Mucosa of gallbladder (tissue), 1 donor: ENCODE measurements at places on chromosomes 11 and 22.

DNA sequence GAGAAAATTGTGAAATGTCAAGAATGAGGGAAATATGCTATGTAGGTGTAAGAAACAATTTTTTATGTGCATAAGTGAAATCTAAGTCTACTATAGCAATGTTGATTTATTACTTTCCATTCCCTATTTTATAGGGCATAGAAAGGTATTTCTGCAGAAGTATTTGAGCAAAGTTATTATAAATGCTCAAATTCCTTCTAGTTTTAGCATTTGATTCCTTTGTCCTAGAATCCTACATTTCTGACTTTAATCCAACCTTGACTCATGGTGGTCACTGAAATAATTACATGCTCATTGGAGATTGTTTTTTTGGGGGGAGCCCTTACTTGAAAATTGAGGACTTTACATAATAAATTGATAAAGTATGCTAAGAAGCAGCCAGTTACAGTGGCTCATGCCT lies 716.6 kb upstream of the LUZP2 start:
- no peak for DNase-seq

DNA sequence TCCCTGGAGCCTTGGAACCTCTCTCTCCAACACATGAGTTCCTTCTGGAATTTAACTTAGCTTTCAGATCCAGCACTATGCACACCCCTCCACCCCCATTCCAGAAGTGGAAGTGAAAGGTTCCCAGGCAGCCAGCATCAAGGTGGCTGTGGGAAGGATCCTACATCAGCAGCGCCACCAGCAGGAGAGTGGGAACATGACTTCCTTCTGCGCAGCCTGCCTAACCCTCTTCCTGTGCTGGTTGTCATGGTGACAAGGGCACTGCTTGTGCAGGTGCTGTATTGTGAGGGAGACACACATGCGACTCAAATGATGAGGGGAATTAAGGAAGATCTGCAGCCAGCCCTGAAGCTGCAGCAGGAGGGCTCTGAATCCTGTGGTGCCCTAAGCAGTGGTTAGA lies 904.5 kb upstream of the API5 start:
- DNase-seq: peak; percentile 18

GRCh38 chr11:100684101-100685065 lies 2.7 kb upstream of the ARHGAP42 start:
- no peak for DNase-seq

GRCh38 chr22:20866736-20867135 lies 7.9 kb downstream of the SNAP29 start:
- DNase-seq: no peak

- DNase-seq: no peak
These were observed 70.1 kb downstream of the MICAL2 start for GRCh38 chr11:12180257-12181205.

DNA sequence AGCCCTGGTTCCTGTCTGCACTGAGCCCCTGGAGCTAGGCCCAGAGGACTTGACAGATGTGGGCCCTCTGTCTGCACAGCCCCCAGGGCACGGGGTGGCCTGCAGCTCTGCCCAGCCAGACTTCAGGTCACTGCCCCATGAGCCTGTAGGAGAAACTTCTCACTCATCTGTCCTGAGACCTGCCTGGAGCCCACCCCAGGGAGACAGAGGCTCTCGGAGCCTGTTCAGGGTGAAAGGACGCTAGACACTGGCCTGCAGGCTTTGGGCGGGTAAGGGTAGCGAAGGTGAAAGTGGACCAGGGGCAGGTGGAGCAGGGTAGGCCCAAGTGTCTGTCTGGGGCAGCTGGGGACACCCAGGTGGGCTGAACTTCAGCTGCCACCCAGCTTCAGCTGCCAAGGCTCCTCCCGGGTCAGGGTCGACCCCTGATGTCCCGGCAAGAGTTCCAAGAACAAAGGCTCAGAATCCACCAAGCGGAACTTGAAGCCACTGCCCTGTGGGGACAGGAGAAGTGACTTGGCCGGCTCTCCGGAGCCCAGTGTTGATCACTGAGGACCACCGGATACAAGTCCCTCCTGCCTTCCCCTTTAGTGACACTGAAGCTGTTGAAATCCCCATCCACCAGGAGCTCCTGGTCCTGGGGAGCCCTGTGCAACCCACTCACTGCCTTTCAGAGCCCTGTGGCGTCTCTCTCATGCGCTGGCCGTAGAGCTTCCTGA lies 90.3 kb downstream of the KCNQ1 start:
- no peak for DNase-seq

GRCh38 chr22:28013611-28014010 lies 94.6 kb upstream of the PITPNB start:
- DNase-seq: no peak
